Activated naive CD4-positive, alpha-beta T cell (primary cell): ENCODE measurements at places on chromosomes 13 and 19.
A peak's percentile ranks its signal among the peaks of the same experiment; 100 is the strongest.

DNA sequence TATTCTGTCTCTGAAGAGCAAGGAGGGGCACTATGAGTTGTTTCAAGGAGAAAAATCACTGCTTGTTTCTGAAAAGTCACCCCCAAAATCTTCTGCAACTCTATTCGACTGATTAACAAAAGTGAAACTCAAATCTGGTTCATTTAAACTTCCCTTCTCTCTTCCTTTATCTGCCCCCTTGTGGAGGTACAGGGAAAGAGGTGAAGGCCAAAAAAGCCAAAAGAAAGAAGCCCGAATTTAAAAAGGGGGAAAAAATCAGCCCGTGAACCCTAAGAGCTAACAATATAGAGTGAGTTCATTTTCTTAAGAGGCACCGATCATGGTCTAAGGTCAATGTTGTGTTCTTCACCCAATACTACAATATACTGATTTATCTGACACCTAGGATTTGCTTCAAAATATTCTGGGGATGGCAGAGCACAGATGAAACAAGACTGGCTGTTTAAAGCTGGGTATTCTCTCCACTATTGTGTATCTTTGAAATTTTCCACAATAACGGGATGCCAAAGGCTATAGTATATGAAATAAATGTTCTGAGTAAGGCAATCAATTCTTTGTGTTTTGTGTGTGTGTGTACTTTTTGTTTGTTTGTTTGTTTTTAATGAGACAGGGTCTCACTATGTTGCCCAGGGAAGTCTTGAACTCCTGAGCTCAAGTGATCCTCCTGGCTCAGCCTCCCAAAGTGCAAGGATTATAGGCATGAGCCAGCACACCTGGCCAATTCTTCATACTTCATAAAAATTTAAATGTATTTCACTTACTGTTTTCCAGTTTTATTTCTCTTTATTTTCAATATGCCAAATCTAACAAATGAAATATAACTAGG, 55.0 kb upstream of the EEF1AKMT1 start:
- no peak for DNase-seq

DNA sequence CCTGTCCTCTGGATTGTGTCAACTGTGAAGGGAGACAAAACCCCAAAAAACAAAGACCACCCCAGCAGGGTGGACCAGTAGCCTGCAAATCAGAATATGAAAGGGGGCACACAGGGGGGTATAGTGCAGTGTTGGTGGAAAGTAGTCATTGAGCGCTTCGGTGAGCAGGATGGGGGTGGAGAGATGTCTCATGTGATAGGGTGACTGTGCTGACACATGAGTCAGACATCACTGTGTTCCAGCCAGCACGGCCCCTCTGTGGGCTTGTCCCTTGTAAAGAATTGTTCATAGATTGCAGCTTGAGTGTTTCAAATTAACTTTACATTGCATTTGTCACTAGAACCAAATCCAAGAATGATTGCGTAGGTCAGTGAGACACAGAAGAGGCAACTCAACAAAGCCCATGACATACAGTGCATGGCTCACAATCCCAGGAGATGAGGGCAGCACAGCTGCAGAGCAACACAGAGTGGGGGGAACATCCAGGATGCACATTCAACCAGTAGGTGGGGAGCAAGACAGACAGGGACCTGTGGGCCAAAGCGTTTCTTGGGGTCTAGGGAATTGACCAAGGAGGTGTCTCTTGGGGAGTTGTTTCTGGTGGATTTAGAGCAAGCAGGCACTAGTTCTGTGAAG, 7.5 kb downstream of the ZNF440 start:
- no peak for DNase-seq

- no peak for DNase-seq
These were observed 12.4 kb downstream of the JAK3 start for GRCh38 chr19:17835182-17836006.

GRCh38 chr13:101554420-101555125, 102.1 kb downstream of the ITGBL1 start:
- DNase-seq = no peak

- no peak for DNase-seq
These were observed 285.5 kb downstream of the UQCRFS1 start for GRCh38 chr19:28927456-28927855.

GRCh38 chr13:38718374-38718773, 31.5 kb downstream of the FREM2 start:
- DNase-seq = no peak

GRCh38 chr13:102220681-102221228, 181.1 kb downstream of the FGF14 start:
- DNase-seq = no peak

- DNase-seq = no peak
These were observed 184.3 kb upstream of the TSC22D1 start for GRCh38 chr13:44760434-44760833.

DNA sequence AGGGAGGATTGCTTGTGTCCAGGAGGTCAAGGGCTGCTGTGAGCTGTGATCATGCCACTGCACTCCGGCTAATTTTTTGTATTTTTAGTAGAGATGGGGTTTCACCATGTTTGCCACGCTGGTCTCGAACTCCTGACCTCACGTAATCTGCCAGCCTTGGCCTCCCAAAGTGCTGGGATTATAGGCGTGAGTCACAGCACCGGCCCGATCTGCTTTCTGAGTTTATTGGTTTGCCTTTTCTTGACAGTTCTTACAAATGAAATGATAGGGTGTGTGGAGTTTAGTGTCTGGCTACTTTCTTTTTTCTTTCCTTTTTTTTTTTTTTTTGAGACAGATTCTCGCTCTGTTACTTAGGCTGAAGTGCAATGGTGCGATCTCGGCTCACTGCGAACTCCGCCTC, 848 bp downstream of the C19orf44 start:
- DNase-seq = no peak

DNA sequence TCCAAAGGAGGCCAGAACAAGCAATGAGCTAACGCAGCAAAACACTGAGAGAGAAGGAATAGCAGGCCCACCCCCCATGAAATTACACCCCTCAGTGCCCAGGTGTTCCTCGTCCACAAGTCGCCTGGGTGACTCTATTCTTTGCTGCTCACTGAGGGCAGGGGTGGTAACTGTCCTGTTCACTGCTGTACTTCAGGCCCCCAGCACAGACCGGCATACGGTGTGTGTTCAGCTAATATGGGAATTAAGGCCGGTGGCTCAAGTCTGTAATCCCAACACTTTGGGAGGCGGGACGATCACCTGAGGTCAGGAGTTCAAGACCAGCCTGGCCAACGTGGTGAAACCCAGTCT, 31.9 kb downstream of the DHRS12 start:
- no peak for DNase-seq

GRCh38 chr19:39937094-39937720, 2.8 kb upstream of the FCGBP start:
- no peak for DNase-seq

- DNase-seq = no peak
These were observed 118.4 kb upstream of the SLC7A1 start for GRCh38 chr13:29713839-29714238.

GRCh38 chr19:13281567-13282291, 131.5 kb downstream of the IER2 start:
- no peak for DNase-seq

DNA sequence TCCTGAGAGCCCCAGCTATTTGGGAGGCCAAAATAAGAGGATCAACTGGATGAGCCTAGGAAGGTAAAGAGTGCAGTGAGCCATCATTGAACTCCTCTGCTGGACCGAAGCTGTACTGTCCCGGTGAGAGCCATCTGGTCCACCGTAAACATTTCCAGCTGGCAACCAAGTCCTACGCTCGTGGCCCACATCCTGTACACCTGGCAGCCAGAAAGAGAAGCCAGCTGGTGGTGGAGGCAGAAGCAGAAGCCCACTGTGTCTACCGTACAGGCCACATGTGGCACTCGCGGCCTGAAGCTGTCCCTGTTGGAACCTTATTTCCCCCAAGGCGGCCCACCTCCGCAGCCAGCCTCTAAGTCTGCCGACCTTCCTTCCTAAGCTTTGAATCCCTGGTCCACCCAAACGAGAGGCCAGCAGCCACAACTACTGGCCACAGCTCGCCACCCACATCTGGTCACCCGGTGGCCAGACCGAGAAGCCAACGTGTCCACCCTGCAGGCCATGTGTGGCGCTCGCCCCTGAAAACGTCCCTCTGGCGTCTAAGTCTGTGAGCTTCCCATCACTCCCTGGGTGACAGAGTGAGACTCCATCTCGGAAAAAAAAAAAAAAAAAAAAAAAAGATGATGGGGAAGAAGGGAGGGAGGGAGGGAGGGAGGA, 14.2 kb upstream of the ZNF91 start:
- DNase-seq = no peak

DNA sequence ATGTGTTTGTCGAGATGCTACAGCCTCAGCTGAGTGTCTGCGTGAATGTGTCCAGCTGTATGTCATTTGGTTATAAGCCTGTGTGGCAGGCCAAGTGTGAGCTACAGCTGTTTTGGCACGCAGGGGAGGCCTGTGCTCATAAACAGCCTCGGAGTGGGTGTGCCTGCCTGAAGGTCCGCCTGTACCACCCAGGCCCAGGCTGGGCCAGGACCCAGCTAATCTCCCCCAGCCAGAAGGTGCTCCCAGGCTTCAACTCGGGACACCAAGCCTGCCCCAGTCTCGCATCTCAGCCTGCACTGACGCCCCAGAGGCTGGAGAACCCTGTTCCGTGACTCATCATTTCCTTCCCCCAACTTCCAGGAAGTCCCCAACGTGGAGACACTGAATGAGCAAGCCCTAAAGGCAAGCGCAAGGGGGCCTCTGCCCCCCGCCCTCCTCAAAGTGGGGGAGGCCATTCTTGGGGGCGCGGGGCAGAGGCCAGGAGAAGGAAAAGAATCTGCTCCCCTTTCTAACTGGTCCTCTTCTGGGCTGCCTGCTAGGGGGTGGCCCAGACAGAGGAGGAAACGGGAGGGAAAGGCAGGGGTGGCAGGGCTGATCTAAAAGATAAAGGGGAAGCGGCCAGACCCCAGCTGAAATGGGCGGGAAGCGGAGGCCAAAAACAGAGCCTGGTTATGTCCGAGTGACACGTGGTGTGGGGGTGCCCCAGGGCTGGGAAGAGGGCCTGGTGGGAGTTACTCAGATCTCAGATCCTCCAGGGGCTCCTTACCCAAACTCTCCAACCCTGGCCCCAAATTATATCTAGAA, 2.0 kb downstream of the SLC1A5 start:
- DNase-seq = peak; percentile 46

DNA sequence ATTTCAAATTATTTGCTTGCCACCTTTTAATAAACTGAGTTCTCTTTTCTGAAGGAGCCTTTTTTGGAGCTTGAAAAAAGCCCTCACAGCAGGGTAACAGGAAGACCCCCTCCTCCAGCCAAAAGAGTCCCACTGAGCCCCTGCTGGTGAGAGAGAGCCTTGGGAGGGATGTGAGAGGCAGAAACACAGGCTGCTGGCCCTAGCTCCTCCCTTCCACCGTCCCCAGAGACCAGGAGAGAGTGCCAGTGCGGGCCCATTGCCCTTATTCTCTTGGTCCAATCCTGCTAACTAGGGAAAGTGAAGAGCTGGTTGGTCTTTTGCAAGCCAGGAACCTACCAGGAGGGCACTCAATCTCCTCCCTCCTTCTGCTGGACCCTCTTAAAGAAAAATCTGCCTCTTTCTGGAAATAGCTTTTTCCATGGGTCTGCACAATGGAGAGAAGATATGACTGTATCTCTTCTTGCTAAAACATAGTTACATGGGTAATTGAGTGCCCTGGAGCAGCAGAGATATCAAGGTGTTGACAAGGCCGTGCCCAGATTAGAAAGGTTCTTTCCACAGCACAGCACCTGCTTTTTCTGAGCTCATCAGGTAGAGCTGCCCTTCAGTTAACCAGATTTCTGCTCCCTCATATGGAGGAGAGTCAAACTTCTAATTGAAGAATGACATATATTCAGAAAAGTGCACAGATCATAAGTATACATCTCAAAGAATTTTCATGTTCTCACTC, 113.9 kb downstream of the LRCH1 start:
- DNase-seq = no peak

DNA sequence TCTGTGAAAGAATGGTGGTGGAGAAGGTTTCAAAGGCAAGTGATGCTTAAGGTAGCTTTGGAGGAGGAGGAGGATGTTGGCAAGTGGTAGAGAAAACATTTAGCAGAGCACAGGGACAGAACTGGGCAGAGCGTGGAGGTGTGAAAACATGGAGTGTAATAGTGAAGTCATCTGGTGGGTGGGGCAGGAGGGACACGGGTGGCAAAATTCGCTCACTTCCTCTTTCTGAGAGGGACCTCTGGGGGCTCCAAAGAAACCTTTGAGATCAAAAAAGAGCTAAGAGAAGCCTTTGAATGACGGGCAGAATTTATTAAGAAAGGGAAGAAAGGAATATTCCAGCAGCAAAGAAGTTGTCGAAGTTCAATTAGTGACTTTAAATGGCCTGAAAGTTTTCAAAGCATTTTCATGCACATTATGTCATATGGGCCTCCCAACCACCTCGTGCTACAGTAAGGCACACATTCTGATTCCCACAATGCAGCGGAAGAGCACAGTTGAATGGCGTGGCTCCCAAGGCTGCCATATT, 82.8 kb downstream of the STARD13 start:
- no peak for DNase-seq

DNA sequence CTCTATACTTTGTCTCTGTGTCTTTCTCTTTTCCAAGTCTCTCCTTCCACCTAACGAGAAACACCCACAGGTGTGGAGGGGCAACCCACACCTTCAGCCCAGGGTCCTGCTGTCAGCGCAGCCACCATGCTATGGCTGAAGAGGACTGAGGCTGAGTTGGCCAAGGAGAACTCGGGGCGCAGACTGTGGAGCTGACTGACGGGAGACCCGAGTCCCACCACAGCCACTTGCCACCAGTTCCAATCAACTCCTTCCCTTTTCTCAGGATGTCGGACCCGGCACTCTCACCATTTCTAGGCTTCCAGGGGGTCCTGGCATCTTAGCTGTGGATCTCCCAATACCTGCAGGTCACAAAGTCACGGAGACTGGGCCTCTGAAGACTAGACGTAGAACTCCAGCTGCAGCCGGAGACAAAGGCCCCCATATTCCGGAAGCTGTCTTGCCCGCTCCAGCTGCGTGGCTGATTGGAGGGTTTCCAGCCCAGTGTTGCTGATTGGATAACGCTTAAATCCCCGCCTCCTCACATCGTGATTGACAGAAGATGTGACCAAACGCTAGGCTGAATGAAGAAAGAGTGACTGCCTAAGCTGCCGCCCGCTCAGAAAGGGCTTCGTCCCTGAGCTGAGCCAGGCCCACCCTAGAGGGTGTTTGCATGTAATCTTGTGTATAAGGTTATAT, 63.6 kb downstream of the ZNF429 start:
- DNase-seq = peak; percentile 60

DNA sequence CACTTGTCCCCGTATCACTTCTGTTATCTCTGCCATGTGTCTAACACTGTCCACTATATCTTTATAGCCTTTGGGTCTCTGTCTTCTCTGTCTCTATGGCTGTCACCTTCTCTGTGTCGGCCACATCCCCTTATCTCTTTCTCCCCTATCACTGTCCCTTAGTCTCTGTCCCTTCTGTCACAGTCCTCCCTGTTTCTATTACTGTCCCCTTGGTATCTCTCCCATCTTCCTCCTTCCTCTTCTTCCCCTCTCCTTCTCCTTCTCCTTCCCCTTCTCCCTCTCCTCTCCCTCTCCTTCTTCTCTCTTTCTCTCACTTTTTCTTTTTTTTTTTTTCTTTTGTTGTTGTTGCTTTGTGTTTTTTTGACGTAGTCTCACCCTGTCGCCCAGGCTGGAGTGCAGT, 34.7 kb upstream of the LRRC4B start:
- no peak for DNase-seq
